ENCODE measurements at places on chromosomes 1 and 21.

- peak; percentile 17 for DNase-seq
Observed at GRCh38 chr1:242523719-242524570, 552 bp downstream of the PLD5 start.

DNA sequence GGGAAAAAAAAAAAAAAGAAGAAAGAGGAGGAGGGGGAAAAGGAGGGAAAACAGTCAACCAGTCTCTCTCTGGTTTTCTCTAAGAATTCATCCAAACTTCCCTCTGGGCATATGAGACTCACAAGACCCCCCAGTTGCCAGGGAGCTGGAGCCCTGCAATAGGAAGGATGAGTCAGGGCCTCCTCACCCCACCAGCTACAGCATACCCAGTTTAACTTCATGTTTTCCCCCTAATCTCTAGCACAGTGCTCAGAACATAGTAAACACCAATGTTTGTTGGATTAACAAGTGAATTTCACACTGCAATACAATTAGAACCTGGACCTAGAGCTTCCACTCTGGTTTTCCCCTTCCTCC is 7.8 kb downstream of the F11R start:
- no peak for DNase-seq

GRCh38 chr1:247638781-247639180 is 33.4 kb downstream of the OR2G3 start:
- DNase-seq, result no peak

GRCh38 chr1:169906938-169907337 is 13.2 kb upstream of the SCYL3 start:
- no peak for DNase-seq

DNA sequence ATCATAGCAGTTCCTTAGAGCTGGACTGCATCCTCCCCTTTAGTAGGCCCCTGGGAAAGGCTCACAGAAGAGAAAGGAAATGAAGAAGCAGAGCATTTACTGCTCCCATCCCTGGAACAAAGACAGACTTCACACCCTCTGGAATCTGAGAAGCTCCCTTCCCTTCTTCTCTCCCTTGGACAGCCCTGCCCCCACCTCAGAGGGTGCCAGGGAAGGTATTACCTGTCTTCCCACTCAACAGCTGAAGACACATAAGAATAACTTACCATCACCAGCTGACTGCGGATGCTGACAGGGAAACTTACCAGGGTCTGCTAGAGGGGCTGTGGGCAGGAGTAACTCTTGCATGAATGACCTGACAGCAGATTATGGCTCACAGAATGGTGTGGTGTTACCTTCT is 14.1 kb upstream of the FAAH start:
- DNase-seq, result no peak

DNA sequence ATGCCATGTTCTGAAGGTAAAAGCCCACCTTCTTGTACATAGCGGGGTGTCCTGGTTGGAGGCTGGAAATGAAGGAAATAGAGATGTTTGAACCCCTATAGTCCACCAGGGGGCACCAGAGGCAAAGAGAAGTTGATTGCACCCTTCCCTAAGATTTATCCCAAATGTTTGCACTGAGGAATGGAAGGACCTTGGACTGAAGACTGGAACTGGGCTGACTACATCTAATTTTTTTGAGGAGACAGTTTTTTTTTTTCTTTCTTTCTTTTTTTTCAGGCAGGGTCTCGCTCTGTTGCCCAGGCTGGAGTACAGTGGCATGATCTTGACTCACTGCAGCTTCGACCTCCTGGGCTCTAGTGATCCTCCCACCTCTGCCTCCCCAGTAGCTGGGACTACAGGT is 55.3 kb upstream of the EIF4G3 start:
- DNase-seq, result peak; percentile 62

DNA sequence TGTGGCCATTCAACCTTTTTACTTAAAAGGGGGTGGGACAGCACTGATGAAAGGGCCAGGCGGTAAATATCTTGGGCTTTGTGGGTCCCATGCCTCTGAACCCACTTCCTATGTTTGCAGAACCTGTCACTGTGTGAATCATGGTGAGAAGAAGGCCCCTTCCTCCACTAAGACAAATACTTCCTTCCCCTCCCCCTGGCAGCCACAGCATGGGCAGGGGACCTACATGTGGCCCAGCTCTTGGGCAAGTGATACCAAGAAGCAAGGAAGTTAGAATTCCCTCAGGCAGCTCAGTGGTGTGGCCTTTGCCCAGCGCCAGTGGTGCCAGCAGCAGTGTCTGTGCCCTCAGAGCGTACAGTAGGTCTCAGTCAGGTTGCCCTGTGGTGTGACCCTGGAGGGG is 168.6 kb downstream of the TRIM33 start:
- no peak for DNase-seq

DNA sequence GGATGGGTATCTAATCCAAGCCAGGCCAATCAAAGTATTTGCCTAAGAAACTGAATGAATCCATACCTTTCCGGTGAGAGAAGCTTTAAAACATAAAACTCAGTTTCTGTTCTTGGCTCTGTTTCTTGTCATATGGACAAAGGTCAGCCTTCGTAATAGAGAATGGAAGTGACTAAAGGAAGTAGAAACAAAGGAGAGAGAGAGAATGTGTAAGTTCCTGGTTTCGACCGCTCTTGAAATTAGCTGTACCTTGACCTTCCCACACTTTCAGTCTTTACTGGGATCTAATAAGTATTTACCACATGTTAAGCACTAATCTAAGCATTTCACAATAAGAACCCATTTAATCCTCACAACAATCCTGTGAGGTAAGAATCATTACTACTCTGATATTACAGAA is 19.6 kb upstream of the CLCA4 start:
- no peak for DNase-seq

- no peak for DNase-seq
Observed at GRCh38 chr1:64691626-64692025, 53.2 kb upstream of the RAVER2 start.

DNA sequence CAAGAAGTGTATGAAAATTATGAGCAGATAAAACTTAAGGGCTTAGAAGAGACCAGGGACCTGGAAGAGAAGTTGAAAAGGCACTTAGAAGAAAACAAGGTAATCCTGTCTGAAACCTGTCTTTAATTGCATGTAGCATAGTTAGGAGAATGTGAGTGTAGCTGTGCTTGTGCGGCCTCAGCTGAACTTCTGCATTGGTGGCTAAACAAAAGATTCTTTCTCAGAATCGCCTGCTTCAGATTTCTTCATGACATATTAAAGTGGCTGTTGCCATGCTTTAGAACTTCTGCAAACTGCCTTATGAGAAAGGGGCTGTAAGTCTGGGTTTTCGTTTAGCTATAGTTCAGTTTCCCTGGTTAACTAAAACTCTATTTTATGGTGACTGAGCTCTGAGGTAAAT is 94.5 kb downstream of the VPS26C start:
- no peak for DNase-seq

- peak; percentile 69 for DNase-seq
Observed at GRCh38 chr1:148318123-148318903, 164.8 kb downstream of the PPIAL4G start.

- DNase-seq, result no peak
Observed at GRCh38 chr1:8239039-8239305, 78.9 kb upstream of the SLC45A1 start.

GRCh38 chr1:107477233-107477632 is 336.4 kb downstream of the NTNG1 start:
- no peak for DNase-seq

GRCh38 chr1:33338048-33338439 is 17.1 kb upstream of the A3GALT2 start:
- no peak for DNase-seq

DNA sequence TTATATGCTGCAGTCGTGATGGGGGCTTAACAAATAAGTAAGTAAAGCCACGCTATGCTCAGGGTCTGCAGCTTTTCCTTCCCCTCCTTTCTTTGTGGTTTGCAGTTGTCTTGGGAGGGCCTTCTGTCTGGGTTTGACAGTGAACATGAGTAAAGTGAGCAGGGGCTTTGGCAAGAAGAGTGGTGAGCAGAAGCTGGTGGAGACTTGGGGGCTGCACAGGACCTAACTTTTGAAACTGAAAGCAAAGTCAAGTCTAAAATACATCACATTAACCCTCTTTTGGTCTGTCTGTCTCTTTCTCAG is 368.6 kb upstream of the VAMP3 start:
- no peak for DNase-seq

DNA sequence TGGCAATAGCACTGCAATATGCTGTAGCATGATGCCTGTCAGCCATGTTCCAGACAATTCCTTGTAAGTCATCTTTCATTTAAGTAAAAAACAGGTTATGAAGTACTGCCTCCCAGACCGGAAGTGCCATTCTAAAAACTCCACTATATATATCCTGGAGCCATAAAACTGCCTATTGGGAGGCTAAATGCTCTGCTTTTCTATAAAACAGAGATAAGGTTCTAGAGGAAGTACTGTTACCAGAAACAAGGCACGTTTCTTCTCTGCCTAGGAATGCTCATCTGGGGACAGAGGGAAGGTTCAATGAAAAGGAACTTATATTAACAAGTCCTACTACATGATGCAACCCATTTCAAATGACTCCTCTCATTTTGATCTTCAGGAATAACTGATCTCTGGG is 66.8 kb downstream of the GPR137B start:
- DNase-seq, result no peak
